Activated T-helper 17 cell treated with anti-CD3 and anti-CD28 coated beads, Interleukin-2, amount 50 U/mL, for 72 hours (primary cell): ENCODE measurements at places on chromosomes 16 and 17. TPM values are rescaled to one million over a fixed set of nuclear protein-coding genes. Genes with fewer than 3 reads are reported as not detected.

CCT6B gene
- total RNA-seq: 0.76 TPM

MRPL12 gene
- 108 TPM for total RNA-seq

TMEM100 gene
- not detected for total RNA-seq

CDRT4 gene
- 5.8 TPM for total RNA-seq

FBXW10 gene
- 0.78 TPM for total RNA-seq
